Psoas muscle (tissue), 8 donors: ENCODE measurements at places on chromosomes 6 and 20. TPM values are rescaled to one million over a fixed set of nuclear protein-coding genes. Genes with fewer than 3 reads are reported as not detected.

DNA sequence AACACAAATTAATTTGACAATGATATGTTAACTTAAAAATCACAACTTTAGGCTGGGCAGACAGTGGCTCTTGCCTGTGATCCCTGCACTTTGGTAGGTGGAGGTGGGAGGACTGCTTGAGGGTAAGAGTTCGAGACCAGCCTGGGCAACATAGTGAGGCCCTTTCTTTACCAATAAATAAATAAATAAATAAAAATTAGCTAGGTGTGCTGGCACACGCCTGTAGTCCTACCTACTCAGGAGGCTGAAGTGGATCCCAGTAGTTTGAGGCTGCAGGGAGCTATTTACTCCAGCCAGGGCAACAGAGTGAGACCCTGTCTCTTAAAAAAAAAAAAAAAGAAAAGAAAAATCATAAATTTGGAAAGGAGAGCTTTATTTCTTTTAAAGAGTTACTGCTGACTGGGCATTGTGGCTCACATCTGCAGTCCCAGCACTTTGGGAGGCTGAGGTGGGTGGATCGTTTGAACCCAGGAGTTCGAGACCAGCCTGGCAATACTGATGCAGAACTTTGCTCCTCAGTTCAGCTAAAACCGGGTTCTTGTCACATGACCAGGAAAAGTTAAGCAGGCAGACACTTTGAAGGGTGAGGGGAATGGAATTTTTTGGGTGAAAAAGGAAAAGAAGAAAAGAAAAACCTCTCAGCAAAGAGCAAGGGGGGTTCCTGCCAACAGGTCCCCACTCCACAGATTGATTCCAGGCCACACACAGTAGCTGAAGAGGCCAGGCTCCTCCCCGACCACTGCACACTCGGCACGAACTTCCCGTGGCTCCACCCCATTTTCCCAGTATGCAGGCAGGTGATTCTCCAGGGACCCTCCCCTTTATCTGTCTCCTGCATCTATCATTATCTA, 44.0 kb upstream of the DDR1 start:
- no peaks in the 10 kb centered on the region for H3K36me3 ChIP-seq
- H3K27me3 ChIP-seq: no peaks in the 10 kb centered on the region
- no peak for DNase-seq
- H3K4me3 ChIP-seq: no peak overlapping the region
- H3K4me1 ChIP-seq: peaks cover 16% of the 10 kb centered on the region

- DNase-seq: no peak
- no peaks in the 10 kb centered on the region for H3K27me3 ChIP-seq
- H3K4me3 ChIP-seq: no peak overlapping the region
- H3K27ac ChIP-seq: no peak overlapping the region
- H3K4me1 ChIP-seq: no peaks in the 10 kb centered on the region
Observed at GRCh38 chr6:79431537-79431933, 105.7 kb downstream of the LCA5 start.

DNA sequence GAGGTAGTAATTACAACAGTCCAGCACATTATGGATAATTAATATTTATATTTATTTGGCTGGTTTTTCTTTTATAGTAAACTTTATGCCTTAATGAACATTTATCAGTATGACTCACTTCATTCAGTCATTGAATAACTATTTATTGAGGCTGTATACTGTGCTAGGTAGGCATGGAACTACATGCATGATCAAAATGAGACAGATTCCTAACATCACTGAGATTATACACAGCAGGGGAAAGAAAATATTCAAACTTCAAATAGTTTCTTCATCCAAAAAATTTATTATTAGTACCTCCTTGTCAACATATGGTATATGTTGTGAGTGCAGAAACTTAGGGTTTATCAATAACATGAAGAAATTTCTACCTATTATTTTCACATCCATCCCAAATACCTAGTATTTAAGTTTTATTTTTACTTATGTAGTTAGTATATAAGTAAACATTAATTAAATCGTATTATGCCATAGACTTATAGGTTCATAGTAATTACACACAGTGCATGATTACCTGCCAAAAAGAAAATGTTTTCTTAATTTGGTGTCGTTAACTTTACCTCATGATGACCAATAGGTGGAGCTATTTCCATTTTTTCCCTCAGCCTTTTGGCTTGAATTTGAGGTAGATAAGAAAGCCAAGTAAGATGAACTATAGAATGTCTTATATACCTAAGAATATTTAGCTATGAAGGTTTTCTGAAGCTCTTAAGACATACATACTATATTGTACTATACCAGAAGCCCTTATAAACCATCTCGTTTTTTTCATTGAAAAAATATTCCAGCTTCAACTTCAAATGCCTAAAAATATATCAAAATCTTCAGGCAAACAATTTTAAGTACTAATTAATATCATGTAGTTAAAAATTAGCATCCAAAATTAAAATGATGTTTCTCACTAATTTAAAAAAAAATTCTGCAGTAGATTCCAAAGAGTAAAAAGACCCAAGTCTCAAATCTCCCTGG, 12.5 kb upstream of the TMEM30A start:
- no peak overlapping the region for H3K4me3 ChIP-seq
- peaks cover 13% of the 10 kb centered on the region for H3K36me3 ChIP-seq
- peaks cover 18% of the 10 kb centered on the region for H3K4me1 ChIP-seq
- no peak for DNase-seq

- no peak for DNase-seq
- no peaks in the 10 kb centered on the region for H3K36me3 ChIP-seq
- no peak overlapping the region for H3K4me3 ChIP-seq
Observed at GRCh38 chr6:53805725-53806124, 10.9 kb downstream of the LRRC1 start.

GRCh38 chr6:52518279-52518945, 58.4 kb downstream of the TRAM2 start:
- H3K27ac ChIP-seq: peak overlapping the region; percentile 86
- DNase-seq: no peak
- no peak overlapping the region for H3K4me3 ChIP-seq
- peaks cover 24% of the 10 kb centered on the region for H3K4me1 ChIP-seq

- H3K36me3 ChIP-seq: no peaks in the 10 kb centered on the region
- peak overlapping the region; percentile 6 for H3K27ac ChIP-seq
- peak; percentile 15 for DNase-seq
- no peaks in the 10 kb centered on the region for H3K4me1 ChIP-seq
- no peaks in the 10 kb centered on the region for H3K27me3 ChIP-seq
Observed at GRCh38 chr6:132133736-132134445, 182.7 kb upstream of the CCN2 start.

DNA sequence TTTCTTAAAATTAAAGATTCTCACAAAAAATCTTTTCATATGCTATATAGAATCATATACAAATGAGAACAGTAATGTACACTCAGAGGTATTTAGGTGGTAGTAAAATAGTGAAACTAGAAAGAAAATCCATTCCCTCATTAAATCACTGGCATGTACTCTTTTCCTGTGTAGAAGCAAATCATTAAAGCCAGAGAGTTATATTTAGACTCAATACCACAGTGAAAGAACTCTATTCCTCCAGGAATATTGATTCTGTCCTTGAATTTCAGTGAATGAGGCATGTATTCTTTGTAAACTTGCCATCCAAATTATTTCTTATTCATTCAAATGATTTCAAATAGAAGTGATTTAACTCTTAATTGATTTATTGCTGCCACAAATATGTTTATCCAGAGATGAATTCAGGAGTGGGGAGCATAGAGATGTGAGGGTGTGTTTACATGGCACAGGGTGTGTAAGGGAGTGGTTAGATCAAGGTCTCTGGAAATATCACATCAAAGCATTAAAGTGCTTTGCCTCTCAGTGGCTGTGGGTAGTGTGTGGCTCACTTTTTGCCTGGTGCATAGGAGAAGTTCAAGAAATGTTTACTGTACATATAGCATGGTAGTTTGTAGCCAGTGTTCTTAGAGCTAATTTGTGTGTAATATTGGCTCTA, 141.2 kb downstream of the FAM83B start:
- no peaks in the 10 kb centered on the region for H3K4me1 ChIP-seq
- H3K27me3 ChIP-seq: no peaks in the 10 kb centered on the region
- DNase-seq: no peak
- H3K36me3 ChIP-seq: no peaks in the 10 kb centered on the region
- no peak overlapping the region for H3K4me3 ChIP-seq
- no peak overlapping the region for H3K27ac ChIP-seq

DNA sequence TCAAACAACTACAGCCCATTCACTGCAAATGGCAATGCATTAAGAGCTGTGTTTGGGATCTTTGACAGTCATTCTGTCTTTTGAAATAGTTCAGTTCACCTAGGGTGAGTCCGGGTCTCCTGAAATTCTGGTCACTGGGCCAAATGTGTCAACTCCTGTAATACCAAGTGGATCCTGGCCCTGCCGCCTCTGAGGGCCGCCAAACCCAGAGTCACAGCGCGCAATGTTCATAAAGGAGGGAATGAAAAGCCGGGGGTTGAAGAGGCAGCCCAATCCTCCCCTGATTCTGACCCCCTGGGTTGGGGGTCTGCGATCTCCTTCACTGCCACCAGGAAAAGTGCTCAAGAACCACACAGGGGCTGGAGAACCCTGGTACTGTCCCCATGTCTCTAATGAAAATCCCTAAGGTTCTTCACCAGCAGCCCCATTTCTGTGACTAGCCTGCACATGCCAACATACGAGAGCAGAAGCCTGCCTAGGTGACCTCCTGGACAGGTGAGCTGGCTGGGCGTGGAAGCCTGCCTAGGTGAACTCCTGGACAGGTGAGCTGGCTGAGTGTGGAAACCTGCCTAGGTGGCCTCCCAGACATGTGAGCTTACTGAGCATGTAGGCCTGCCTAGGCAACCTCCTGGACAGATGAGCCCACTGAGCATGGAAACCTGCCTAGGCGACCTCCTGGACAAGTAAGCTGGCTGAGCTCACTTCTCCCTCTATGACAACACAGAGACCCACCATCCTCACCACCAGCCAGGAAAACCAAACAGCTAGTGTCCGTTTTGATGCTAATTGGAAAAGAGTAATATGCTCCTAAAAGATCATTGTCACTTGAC, 16.1 kb upstream of the APMAP start:
- H3K27me3 ChIP-seq: no peaks in the 10 kb centered on the region
- H3K27ac ChIP-seq: no peak overlapping the region
- H3K4me1 ChIP-seq: peaks cover 9% of the 10 kb centered on the region
- H3K36me3 ChIP-seq: peaks cover 2% of the 10 kb centered on the region
- H3K4me3 ChIP-seq: no peak overlapping the region

GRCh38 chr6:44176762-44177509, 18.3 kb downstream of the CAPN11 start:
- H3K27me3 ChIP-seq: no peaks in the 10 kb centered on the region
- no peak for DNase-seq
- H3K4me3 ChIP-seq: no peak overlapping the region
- H3K4me1 ChIP-seq: peaks cover 11% of the 10 kb centered on the region
- no peak overlapping the region for H3K27ac ChIP-seq

GRCh38 chr6:157665180-157665579, 157.9 kb upstream of the SNX9 start:
- DNase-seq: no peak
- H3K27ac ChIP-seq: no peak overlapping the region
- peaks cover 22% of the 10 kb centered on the region for H3K4me1 ChIP-seq
- no peaks in the 10 kb centered on the region for H3K27me3 ChIP-seq
- H3K36me3 ChIP-seq: no peaks in the 10 kb centered on the region

DNA sequence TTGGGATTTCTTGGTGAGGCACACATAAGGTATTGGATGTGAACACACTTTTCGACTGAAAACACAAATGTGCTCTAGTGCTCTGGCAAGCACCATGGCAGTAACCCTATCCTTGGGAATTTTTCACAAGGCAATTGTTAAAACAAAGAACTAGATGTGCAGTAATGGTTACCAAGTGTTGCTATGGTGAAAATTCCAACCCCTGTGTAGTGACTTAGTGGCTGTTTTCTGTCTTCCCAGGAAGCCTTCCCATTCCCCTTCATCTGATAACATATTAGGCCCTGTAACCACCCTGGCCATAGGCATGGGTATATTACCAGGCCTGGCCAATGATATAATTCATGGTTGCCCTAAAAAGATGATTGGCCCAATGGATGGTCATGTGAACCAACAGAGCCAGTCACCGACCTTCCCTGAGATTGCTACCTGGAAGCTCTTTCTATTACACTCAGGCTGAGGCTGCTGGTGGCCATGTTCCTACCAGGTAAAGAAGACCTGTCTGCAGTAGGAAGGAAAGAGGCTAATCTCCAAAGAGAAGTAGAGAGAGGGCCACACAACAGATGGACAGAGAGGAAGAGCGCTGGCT, 4.1 kb downstream of the C20orf202 start:
- no peak for DNase-seq
- H3K4me1 ChIP-seq: no peaks in the 10 kb centered on the region
- H3K27me3 ChIP-seq: peaks cover 3% of the 10 kb centered on the region
- H3K36me3 ChIP-seq: no peaks in the 10 kb centered on the region

GRCh38 chr20:17850684-17851026, 117.9 kb downstream of the SNX5 start:
- H3K36me3 ChIP-seq: no peaks in the 10 kb centered on the region
- H3K27me3 ChIP-seq: no peaks in the 10 kb centered on the region
- DNase-seq: no peak
- H3K4me3 ChIP-seq: no peak overlapping the region

GRCh38 chr6:11685481-11686093, 93.0 kb downstream of the ADTRP start:
- H3K4me1 ChIP-seq: no peaks in the 10 kb centered on the region
- no peak overlapping the region for H3K4me3 ChIP-seq
- H3K27ac ChIP-seq: no peak overlapping the region
- no peaks in the 10 kb centered on the region for H3K36me3 ChIP-seq
- no peak for DNase-seq

DNA sequence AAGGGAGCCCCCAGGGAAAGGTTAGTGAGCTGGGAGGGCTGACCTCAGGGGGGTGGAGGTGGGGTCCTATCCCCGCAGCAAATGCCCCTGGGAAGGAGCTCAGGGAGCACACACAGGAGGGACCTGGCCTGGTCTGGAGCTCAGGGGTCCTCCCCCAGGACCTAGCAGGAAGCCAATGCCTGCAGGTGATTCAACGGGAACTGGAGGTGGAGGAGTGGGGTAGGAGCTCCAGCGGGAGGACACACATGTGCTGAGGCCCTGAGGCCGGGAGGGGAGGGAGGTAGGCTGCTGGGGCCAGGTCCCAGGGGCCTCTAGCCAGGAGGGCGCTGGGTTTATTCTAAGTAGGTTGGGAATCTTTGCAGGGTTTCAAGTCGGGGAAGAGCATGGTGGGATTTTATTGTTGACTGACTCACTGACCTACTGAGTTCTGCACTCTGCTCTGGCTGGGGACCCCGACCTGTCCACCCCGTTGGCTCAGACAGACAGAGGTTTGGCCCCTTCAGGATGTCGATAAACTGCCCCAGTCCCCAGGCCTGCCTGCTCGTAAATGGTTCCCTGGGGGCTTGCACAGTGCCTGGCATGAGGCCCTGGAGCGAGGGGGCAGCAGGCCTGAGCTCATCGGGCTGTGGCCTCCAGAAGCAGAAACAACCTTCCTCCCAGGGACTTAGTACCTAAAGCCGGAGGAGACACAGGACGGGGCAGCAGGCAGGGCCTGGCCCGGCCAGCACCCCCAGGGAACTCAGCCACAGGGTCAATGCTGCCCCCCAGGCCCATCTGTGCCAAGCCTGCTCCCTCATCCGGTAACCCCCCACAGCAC, 62.3 kb downstream of the RIPOR3 start:
- H3K4me3 ChIP-seq: no peak overlapping the region
- H3K27ac ChIP-seq: no peak overlapping the region
- no peaks in the 10 kb centered on the region for H3K27me3 ChIP-seq
- DNase-seq: no peak
- no peaks in the 10 kb centered on the region for H3K36me3 ChIP-seq

CEP43 gene
- 3.0 TPM for total RNA-seq

HLA-DOB gene
- not detected for total RNA-seq

PPT2 gene
- total RNA-seq: 15.1 TPM

OR12D3 gene
- total RNA-seq: not detected

BMP6 gene
- total RNA-seq: 3.6 TPM

MDN1 gene
- total RNA-seq: 27.2 TPM

NHLRC1 gene
- total RNA-seq: 0.84 TPM

FARS2 gene
- total RNA-seq: 14.4 TPM
